NCI-H1417 treated with DMSO at 0.1 percent for 48 hours (cell line): ENCODE measurements at places on chromosomes 3 and 15.

DNA sequence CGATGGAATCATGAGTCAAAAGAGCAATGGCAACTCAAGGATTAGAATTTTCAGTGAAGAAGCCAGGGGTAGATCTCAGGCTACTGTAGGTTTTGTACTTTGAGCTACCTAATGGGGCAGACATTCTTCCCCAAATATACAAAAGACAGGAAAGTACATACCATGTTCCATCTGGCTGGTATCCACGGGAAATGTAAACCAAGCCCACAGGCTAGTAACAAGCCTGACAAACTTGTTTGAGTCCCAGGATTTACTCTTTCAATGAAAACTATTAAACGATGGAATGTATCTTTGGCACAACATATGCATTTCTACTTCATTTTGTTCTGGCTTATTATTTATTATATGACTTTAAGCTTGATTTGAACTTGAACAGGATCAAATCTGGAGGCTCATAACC lies 44.2 kb upstream of the GOLIM4 start:
- no peak for DNase-seq

DNA sequence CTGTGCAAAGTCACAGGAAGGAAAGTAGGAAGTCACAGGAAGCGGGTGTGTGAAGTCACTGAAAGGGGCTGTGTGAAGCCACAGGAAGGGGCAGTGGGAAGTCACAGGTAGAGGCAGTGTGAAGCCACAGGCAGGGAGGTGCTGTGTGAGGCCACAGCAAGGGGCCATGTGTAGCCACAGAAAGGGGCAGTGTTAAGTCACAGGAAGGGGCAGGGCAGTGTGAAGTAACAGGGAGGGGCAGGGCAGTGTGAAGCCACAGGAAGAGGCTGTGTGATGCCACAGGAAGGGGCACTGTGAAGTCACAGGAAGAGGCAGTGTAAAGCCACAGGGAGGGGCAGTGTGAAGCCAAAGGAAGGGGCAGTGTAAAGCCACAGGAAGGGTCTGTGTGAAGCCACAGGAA lies 36.5 kb downstream of the GASK1A start:
- DNase-seq = no peak

GRCh38 chr15:87523516-87523915 lies 733.0 kb downstream of the NTRK3 start:
- DNase-seq = no peak

DNA sequence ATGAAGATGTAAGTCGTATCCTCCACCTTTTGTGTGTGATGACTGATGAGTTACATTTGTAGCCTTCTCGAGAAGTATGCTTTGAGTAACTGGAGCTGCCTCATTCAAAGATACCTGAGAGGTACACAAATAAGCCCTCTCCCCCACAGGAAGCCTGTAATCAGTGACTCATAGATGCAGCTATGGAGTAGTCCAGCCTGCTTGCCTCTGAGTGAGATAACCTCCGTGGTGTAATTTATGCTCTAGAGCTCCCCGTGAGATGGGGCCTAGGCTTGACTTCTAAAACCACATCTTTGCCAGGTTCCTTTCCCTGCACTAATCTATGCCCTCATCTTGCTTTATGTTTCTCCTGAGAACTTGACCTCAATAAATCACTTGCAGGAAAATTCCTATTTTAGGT lies 291.7 kb downstream of the SUCLG2 start:
- DNase-seq = no peak

DNA sequence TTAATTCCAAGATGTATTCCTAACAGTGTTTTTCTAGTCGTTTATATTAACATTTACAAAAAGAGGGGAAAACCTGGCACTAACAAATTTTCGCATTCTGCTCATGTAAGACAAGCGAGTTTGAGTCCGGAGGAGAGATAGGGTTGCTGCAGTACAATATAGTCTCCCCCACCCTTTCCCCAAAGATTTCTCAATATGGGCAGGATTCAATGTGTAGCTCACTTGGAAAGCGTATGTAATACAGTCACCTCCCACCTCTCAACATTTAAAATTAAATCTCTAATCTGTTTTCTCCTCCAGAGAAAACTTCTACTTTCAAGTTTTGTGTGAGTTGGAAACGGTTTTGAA lies 57.9 kb downstream of the CMSS1 start:
- DNase-seq = no peak

GRCh38 chr3:114732353-114732752 lies 414.7 kb downstream of the ZBTB20 start:
- DNase-seq = no peak

DNA sequence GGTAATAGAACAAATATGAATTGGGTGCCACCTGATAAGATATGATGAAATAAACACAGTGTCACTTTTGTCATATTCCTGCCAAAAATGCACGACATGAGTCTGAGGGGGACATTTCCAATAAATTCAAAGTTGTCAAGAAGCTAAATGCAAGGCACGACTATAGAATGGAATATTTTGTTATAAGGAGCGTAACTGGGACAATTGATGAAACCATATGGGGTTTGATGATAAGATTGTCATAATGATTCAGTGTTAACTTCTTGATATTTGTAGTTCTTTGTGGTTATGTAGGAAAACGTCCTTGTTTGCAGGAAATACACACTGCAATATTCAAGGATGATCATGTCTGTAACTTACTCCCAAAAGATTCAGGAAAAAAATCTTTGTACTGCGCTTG lies 163.3 kb downstream of the MEX3B start:
- DNase-seq = no peak

DNA sequence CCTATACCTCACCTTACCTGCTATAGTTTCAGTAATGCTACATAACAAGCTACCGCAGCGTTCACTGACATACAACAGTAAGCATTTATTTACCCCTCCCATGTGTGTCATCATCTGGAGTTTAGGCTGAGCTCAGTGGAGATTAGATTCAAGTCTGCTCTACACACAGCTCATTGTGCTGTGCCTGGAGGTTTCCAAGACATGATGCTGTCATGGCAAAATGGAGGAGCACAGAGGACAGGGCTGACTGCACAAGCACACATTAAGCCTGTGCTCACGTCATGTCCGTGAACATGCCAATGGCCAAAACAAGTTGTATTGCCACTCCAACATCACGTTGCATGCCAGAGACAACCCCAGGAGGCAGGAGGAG lies 333.8 kb upstream of the TRIM42 start:
- DNase-seq = no peak

DNA sequence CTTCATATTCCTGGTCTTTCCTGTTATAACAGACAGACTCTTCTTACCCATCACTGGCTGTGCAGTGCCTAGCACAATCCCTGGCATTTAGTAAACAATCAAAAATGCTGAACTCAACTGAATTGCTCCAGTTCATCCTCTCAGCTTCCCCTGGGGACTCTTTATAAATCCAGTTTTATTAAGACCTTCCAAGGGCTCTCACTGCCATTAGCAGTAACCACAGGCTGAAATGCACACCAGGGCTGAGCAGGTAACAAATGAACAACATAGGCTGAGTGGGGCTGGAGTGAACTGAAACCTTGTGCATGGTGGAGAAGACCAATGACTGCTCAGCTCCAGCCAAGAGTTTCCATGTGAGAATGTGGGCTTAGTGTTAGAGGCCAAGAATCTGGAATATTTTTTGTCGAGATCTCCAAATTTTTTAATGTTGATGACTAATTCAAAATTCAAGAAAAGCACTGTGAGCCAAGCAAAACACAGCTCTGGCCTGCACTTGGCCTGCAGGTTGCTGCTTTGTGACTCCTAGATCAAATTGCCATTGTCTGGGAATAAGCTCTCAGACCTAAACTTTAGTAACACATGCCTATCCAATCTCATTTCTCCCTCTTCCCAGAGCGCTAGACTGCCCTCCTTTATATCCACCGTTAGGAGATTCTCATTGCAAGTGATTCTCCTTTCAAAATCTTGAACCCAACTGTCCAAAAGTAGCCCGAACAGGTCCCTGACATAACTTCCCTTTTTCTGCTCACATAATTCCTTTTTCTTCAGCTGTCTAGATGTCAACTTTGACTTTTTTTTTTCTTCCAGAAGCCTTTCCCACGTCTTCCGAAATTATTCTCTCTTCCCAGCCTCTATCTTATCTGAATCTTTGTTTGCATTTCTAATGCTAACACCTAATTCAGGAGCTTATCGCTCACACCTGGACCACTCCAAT lies 7.4 kb downstream of the SQOR start:
- DNase-seq = no peak

DNA sequence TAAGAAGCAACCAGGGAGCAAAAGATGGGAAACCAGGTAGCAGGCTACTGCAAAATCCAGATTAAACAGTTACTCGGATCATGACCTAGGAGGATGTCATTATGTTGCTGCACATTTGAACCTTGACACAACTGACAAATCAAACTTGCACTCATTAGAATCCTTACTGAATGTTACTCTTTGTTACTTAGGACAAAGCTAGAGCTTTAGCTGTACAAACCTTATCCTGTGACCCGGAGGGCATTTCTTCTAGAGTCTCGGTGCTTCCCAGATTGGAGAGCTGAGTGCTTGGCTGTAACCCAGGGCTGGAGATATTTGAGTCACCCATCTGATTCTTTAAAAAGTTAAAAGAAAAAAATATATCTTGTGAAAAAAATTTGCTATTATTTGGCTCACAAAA lies 43.4 kb downstream of the DCP1A start:
- no peak for DNase-seq

- no peak for DNase-seq
Measured at GRCh38 chr3:196712514-196713413, 587 bp downstream of the PIGX start.

DNA sequence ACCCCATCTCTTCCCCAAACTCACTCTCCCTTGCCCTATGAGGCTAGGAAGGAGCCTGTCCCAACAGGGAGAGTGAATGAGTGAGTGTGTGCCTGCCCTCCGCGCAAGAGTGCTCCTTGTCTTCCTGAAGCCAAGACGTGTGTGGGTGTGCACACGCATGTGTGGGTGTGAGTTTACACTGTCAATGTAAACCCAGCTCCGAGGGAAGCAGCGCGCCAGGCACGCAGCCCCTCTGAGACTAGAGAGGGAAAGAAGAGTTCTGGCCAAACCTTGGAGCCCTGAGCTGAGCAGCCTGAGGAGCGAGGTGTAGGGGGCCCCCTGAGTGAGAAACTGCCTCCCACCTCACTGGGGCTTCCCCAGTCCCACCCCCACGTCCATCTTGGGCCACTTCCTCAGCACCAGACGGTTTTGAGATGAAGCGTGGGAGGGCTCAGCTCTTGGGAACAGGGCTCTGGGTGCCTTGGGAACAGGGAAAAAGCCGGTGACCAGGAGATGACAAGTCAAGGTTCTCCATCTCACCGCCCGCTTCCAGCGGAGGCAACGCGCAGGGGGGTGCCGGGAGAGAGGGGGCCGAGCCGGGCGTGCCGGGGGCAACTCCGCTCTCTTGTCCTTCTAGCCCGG lies 5.1 kb downstream of the MECOM start:
- DNase-seq = no peak

DNA sequence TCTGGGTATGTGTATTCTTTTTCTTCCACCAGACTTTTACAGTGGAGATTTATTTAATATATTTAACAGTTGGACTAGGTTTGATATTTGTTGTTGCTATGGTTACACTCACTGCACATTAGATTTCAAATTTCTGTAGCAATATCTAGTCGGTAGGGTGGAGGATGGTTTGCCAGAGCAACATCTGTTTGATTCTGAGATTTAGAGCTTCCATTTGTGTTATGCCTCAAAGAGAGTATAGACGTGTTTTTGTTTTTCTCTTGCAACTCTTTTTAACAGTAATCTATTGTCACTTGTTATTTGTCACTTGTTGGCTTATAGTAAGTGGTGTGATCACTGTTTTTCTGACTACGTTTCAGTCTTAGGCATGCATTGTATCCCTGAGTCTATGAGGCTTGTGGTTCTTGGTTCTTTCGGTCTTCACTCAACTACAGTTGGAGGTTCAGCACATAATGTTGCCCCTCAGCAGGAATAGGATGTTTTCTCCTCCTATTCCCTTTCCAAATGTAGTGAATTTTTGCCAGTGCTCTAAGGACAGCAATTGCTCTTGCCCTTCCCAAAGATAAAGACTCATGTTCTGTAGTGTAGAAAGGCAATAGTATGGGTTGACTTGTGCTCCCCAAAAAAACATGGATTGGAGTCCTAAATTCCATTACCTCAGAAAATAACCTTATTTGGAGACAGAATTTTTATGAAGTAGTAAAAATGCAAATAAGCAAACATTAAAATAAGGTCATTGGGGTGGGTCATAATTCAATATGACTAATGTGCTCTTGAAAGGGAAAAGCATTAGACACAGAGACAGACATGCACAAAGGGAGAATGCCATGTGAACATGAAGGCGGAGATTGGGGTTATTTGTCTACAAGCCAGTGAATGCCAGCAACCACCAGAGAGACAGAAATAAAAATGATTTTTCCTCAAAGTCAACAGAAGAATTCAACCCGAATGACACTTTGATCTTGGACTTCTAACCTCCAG lies 692.1 kb downstream of the DIPK2A start:
- DNase-seq = no peak

- no peak for DNase-seq
Measured at GRCh38 chr3:111069974-111070771, 1.4 kb upstream of the NECTIN3 start.

DNA sequence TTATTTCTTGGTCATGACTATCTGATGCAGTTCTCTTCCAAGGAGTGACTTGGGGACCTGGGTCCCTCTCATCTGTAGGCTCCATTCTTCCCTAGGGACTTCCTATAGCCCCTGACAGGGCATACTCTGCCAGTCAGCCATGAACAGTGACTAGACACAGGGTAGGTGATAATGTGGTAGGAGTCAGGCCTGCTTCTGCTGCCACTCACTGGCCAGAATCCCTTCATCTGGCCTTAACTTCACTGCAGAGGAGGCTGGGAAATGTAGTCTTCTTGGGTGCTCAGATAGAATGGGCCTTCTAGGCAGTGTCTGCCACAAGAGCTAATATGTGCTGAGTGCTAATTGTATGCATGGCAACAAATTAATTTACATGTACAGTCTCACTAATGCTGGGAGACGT lies 84.5 kb downstream of the CACNA2D3 start:
- DNase-seq = no peak

- no peak for DNase-seq
Measured at GRCh38 chr3:54668236-54668635, 259.6 kb downstream of the LRTM1 start.

GRCh38 chr3:176757429-176757828 lies 439.9 kb downstream of the TBL1XR1 start:
- no peak for DNase-seq

- DNase-seq = no peak
Measured at GRCh38 chr3:183188895-183189462, 26.4 kb upstream of the LAMP3 start.
